ENCODE measurements at places on chromosomes 1 and 21. TPM values are rescaled to one million over a fixed set of nuclear protein-coding genes. Genes with fewer than 3 reads are reported as not detected.

S100A6 gene
- 191 TPM for polyA plus RNA-seq

S100A9 gene
- polyA plus RNA-seq: 21.2 TPM

PROX1 gene
- 12.8 TPM for polyA plus RNA-seq

LORICRIN gene
- polyA plus RNA-seq: not detected

ZNF683 gene
- not detected for polyA plus RNA-seq

PSMB4 gene
- 156 TPM for polyA plus RNA-seq

CD84 gene
- 1.5 TPM for polyA plus RNA-seq

Data from forelimb muscle (tissue), 1 donor.